Right cardiac atrium (tissue), 5 donors: ENCODE measurements at places on chromosomes 12 and 14. TPM values are rescaled to one million over a fixed set of nuclear protein-coding genes. Genes with fewer than 3 reads are reported as not detected.

CLECL1 gene
- total RNA-seq, result not detected

COX8C gene
- not detected for total RNA-seq

TMEM179 gene
- total RNA-seq, result 2.2 TPM

DIO2 gene
- 1.1 TPM for total RNA-seq

VPS37B gene
- 19.3 TPM for total RNA-seq

MMP14 gene
- total RNA-seq, result 64.1 TPM

SERPINA9 gene
- total RNA-seq, result not detected

IL23A gene
- not detected for total RNA-seq
